ENCODE measurements at places on chromosomes 3 and 15. TPM values are rescaled to one million over a fixed set of nuclear protein-coding genes. Genes with fewer than 3 reads are reported as not detected.

The GPR62 gene
- 0.40 TPM for total RNA-seq

The SKIC8 gene
- total RNA-seq = 50.9 TPM

The PRSS50 gene
- 5.2 TPM for total RNA-seq

The GOLGA8H gene
- 0.75 TPM for total RNA-seq

The PARP3 gene
- total RNA-seq = 5.7 TPM

The INKA1 gene
- total RNA-seq = not detected

The POMGNT2 gene
- 12.7 TPM for total RNA-seq

The DZIP1L gene
- total RNA-seq = 20.8 TPM

The RAD51 gene
- 34.1 TPM for total RNA-seq

The SNRK gene
- total RNA-seq = 8.4 TPM

All from endodermal cell (in vitro differentiated cells).